SW 1271 (cell line): ENCODE measurements at places on chromosomes 16 and 17.

DNA sequence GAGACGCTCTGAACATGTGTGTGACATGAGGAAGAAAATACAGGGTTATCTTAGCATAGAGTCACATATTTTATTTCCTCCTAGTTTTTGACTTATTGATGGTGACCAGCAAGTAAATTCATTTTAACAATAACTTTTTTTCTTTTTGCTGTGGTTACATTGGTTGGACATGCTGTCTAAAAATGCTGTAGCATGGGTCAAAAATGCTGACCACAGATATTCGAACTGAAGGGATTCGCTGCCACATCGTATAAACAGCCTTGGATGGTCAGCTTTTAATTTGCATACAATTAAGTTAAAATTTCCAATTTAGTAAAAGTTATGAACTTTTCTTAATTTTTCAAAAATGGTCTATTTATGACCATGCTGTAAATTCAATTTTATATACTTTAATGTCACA is 30.5 kb downstream of the RPGRIP1L start:
- no peak for DNase-seq

DNA sequence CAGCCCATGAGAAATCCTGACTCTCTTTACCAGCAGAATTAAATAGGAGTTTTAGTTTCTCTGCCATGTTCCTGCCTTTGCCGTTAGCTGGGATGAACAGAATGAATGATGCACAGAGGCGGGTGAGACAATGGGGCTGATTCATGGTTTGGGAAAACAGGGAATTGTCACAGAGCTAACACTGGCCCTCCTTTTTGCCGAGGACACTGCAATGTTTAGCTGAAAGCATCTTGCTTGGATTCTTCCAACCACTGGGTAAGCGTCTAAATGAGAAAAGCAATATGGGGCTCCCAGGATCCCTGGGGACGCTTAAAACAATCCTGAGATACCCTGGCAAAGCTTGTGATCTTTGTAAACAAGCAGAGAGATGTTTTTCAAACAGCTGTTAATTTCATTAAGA is 12.8 kb upstream of the PAFAH1B1 start:
- DNase-seq = no peak

DNA sequence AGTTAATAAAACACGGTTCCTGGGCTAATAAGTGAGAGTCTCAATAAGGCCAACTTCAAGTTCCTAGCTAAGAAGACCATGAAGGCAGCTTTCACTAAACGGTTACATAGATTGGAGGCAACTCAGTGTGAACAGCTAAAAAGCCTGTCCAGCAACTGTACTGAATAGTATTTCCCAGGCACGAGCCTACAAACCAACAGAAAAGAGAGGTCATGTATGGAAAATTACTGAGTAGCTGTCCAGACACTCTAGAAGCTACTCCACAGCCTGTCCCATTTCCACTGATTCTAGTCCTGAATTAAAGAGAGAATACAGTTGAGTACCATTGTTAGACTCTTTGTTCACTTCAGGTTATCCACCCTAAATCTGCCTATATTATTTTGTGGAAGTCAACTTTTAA is 36.5 kb upstream of the C17orf78 start:
- no peak for DNase-seq

DNA sequence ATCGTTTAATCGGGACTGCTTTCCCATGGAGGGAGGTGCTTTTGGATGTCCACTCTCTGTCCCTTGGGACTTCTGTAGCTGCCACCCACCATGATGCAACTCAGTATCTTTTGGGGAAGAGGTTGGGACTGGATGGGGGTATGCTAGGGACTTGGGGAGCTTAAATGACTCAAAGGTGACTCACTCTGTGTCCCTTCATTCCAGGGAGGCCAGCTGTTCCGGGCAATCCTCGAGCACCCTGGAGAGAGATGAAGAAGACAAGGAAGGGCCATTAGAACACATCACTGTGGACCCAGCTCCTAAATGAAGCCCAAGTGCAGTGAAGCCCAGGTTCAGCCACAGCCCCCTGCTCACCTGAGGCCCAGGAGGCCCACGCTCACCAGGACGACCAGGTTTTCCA is 4.6 kb downstream of the COL1A1 start:
- DNase-seq = no peak

DNA sequence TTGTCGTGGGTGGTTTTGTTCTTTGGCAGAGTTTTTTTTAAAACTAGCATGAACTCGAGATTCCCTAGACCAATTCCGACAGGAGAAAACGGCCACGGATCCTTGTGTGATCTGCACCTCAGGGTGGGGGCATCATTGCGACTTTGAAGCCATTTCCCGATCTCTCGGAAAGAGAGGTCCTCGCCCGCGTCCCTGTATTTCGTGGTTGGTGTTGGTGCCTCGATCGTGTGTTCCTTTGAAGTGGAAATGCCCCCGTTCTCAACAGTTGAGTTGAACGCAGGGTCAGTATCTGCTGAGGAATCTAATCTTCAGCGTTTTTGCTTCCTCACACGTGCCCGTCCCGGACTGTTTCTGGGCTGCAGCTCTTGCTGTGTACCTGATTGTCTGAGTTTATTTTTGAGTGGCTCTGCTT is 1.1 kb downstream of the CRAMP1 start:
- no peak for DNase-seq

- DNase-seq = no peak
These were observed 47.1 kb downstream of the SLC6A4 start for GRCh38 chr17:30188211-30188939.

DNA sequence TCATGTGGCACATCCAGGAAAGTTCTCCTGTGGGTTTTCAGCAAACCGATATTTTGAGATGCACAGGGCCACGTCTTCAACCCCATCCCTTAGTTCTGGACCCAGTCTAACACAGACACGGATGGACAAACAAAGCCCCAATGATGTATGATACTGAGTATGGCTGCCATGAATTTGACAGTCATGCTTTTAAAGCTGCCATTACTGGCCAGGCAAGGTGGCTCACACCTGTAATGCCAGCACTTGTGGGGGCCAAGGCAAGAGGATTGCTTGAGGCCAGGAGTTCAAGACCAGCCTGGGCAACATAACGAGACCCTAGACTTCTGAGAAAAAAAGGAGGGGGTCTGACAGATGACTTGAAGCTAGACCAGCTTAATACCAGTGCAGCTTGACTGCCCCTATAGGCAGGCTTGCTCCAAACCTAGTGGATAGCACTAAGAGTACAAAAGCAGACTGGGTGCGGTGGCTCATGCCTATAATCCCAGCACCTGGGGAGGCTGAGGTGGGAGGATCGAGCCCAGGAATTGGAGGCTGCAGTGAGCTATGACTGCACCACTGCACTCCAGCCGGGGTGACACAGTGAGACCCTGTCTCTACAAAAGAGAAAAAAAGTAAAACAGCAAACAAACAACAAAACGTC is 10.8 kb upstream of the ZNF629 start:
- no peak for DNase-seq

DNA sequence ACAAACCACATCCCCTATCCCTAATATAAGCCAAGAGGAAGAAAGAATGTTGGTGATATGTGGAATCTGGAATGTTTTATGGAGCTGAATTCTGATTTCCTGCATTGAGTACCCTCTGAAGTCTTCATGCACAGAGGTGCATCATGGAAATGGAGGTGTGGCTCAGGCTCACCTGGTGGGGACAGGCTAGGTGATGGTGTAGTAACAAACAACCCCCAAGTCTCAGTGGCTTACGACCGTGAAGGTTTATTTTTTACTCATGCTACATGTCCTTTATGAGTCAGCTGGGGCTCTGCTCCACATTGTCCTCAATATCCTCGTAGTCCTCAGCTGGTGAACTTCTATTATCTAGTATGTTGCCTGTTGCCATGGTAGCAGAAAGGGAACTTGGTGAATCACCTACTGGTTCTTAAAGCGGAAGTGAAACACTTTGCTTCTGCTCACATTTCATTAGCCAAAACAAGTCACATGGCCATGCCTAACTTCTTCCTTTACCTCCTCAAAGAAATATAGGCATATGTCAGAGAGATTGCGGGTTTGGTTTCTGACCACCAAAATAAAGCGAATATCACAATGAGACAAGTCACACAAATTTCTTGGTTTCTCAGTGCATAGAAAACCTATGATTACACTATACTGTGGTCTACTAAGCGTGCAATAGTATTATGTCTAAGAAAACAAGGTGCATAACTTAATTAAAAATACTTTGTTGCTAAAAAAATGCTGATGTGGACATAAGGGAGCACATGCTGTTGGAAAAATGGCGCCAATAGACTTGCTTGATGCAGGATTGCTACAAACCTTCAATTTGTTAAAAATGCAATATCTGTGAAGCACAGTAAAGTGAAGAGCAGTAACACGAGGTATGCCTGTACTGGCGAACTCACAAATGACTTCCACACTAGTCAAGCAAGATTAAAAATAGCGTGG is at the start of gene PMFBP1:
Gene PMFBP1 (minus strand): TSS at position 51 of the 930 bp plus-strand sequence. CDS start 947 bp downstream, outside the sequence.
- DNase-seq = no peak

DNA sequence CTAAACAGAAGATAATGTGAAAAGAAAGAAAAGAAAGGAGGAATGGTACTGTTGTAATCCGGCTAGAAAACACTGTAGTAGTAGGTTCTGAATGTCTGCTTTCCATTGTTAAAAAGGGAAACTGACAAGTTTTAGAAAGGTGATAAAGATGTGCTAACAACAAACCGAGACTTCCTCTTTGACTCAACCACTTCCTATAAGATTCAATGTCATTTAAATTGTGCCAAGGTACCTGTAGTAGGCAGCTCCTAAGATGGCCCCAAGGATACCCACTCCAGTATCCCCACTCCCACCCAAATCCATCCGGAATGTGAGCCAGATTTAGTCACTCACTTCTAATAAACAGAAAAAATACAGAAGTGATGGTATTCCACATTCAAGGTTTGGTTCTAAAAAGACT is 31.2 kb downstream of the XYLT1 start:
- no peak for DNase-seq

- DNase-seq = no peak
These were observed 5.0 kb downstream of the UBFD1 start for GRCh38 chr16:23562505-23562904.

DNA sequence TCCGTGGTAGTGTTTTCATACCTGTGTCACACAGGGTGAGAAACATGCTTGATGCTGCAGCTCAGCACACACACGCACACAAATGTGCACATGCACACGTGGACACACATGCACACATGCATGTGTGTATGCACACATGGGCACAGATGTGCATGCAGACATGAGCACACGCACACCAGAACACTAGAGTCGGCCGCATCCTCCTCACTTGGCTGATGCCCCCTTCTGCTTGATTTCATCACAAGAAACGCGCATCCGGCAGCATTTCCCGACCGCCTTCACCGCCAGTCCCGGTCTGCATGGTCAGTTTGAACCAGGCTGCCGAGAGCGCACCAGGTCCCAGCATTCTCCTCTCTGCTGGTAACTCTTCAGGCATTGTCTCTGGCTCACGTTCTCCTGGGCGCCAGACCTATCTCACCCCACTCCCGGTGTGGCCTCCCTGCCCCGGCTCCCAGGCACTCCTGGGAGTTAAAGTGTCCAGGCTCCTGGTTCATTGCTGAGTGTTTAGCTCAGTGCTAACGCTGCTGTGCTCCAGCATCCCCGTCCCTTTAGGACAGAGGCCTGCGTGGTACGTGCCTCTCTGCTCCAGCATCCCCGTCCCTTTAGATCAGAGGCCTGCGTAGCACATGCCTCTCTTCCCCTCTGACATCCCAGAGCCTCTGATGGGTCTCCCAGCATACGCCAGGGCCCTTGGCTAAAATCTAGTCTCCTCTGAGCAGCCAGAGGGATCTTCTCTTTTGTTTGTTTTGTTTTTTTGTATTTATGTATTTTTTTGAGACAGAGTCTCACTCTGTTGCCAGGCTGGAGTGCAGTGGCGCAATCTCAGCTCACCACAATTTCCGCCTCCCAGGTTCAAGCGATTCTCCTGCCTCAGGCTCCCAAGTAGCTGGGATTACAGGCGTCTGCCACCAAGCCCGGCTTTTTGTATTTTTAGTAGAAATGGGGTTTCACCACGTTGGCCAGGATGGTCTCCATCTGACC is 16.0 kb downstream of the BAIAP2 start:
- DNase-seq = no peak
